Stimulated activated CD4-positive, alpha-beta T cell treated with anti-CD3 and anti-CD28 coated beads, Interleukin-2, amount 100 ng/mL, for 24 hours (primary cell): ENCODE measurements at places on chromosomes 7 and 10.

DNA sequence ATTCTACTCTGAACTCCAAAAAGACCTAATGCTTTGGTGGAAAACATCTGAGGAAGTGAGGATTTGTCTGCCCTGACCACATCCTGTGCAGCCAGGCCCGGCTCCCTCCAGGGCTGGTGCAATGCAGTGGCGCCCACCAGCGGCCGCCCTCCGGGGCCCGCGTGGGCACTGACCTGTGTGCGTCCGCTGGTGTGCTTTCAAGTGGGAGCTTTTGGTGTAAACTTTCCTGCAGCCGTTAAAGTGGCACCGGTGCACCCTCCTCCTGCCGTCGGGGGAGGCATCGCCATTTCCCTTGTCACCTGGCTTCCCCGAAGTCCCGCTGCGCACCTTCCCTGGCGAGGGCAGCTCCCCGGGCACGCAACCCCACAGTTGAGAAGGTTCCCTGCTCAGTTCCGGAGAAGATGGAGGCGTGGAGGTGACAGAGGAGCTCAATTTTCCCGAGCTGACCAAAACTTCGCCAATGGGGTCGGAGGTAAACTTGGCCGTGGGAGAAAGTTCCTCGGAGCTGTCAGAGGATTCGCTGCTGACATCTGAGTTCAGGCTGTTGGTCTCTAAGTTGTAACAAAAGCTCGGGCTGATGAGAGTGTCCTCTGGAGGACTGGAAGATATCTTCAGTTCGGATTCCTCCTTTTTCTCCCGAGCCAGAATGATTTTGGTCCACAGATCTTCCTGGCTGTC is 3.4 kb downstream of the KLF6 start:
- peak; percentile 57 for DNase-seq

DNA sequence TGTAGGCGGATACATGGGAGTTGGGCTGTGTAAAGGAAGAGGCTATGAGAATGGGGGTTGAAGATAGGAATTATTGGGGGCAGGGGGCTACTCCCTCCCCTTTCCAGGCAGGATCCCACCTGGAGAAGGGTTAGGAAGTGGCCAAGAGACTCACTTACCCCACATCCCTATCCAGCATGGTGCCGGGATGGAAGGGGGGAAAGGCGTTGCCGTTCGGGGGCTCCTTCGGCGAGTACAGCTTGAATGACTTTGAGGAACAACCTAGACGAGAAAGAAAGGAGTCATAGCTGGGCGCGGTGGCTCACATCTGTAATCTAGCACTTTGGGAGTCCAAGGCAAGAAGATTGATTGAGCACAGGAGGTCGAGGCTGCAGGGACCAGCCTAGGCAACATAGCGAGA is 8.9 kb downstream of the LDB1 start:
- no peak for DNase-seq

DNA sequence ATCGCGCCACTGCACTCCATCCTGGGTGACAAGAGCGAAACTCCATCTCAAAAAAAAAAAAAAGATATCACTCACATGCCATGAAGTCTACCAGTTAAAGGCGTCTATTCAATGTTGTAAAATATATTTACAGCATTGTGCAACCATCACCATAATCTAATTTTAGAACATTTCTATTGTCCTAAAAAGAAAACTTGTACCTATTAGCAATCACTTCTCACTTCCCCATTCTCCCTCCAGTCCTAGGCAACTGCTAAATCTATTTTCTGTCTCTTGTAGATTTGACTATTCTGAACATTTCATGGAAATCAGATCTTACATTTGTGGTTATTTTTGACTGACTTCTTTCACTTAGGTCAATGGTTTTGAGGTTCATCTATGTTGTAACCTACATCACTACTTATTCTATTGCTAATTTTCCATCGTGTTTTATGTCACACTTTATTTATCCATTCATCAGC is 25.2 kb upstream of the OTUD1 start:
- DNase-seq, result no peak

DNA sequence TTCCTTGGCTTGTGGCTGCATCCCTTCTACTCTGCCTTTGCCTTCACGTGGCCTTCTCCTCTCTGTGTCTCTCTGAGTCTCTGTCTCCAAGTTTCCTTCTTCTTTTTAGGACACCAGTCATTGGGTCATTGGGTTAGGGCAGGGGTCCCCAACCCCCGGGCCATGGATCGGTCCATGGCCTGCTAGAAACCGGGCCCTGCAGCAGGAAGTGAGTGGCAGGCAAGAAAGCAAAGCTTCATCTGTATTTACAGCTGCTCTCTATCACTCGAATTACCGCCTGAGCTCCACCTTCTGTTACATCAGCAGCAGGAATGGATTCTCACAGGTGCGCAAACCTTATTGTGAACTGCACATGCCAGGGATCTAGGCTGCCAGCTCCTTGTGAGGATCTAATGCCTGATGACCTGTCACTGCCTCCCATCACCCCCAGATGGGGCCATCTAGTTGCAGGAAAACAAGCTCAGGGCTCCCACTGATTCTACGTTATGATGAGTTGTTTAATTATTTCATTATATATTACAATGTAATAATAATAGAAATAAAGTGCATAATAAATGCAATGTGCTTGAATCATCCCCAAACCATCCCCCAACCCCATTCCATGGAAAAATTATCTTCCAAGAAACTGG is 47.9 kb upstream of the DOCK1 start:
- DNase-seq, result no peak

- DNase-seq, result peak; percentile 26
Observed at GRCh38 chr7:87599336-87599735, 1.3 kb downstream of the ABCB1 start.

- DNase-seq, result no peak
Observed at GRCh38 chr7:128359939-128360338, 1.6 kb downstream of the PRRT4 start.

- DNase-seq, result no peak
Observed at GRCh38 chr7:1842321-1843221, 172.5 kb downstream of the ELFN1 start.

DNA sequence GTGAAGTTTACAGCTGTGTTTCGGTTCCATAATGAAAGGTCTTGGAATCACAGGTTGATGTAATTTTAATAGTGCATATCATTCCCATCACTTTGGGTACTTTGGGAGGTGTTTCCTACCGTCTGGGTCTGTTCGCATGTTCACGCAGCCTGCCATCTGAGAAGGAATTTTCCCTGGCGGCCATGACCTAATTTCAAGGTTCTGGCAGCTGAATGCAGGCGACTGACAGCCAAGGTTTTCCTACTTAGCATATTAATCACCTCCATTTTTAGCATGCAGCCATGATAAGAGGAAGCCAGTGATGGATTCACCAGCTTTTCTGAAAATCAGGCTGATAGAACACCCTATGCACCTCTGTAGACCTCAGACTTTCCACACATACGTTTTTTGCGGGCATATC is 319.1 kb upstream of the TMEM229A start:
- no peak for DNase-seq

DNA sequence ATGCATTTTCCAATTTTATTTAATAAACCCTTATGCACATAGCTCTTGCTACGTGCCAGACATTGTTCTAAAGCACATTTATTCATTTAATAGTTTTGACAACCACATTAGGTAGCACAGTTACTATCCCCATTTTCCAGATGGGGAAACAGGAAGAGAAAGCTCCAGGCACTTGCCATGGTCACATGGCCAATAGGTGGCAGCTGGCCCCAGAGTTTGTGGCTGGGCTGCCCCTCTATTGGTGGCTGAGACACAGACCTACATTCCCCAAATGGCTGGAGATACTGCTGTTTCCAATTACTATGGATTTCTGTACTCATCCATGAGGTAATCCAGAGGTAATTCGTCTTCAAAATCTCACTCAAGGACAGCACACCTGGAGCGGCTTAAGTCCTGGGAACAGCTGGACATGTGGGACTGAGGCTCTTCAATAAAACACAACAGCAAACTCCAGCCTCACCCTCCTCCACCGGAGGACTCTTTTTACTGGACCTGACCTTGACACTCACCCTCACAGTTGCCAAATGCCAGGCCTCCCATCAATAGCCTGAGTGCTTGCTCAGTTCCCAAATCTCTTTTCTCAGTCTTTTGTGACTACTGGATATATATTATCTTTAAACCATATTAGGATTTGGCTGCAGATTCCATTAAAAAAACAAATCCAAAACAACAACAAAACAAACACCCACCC is 106.1 kb downstream of the CLEC2L start:
- no peak for DNase-seq

GRCh38 chr10:75431180-75432111 is at the start of gene LRMDA:
LRMDA (plus strand) TSS chr10:75431624.
- no peak for DNase-seq

- no peak for DNase-seq
Observed at GRCh38 chr10:69726850-69727249, 74.9 kb upstream of the COL13A1 start.

GRCh38 chr7:149559711-149560110 is 62.1 kb upstream of the ZNF746 start:
- DNase-seq, result no peak
